ENCODE measurements at places on chromosomes 6 and 20.

- DNase-seq = peak; percentile 35
Observed at GRCh38 chr6:114284281-114284680, 58.5 kb downstream of the HS3ST5 start.

DNA sequence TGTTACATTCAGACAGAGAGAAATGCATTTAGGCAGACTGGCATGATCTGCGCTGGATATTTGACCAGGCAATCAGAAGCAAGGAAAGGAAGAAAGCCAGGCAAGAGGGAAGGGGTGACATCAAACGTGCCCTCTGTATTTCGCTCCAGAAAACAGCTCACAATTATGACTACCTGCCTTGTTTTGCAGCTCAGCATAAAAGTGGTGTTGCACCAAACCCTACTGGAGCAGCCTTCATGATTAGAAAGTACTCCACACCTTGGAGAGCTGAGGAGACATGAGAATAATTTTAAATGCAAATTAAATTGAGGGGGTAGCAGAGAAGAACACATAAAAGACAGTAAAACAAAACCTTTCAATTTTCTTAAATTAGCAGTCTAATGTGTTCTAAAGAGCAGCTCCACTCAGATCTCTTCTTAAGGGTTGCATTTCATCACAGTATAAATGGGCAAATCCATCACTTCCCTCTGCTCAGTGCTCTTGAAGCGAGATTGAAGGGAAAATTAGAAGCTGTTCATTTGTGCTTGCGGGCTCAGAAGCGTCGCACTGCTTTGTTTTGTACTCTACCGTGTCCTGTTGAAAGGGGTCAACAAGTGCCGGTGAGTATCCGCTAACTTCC, at the start of gene PHACTR1:
TSS of gene PHACTR1 (plus strand) at position 470 of the 619 bp plus-strand sequence.
- no peak for DNase-seq

GRCh38 chr6:168162366-168162765, 83.4 kb upstream of the FRMD1 start:
- no peak for DNase-seq

- no peak for DNase-seq
Observed at GRCh38 chr6:17011985-17012384, 89.9 kb upstream of the STMND1 start.

- no peak for DNase-seq
Observed at GRCh38 chr20:10877342-10877741, 203.5 kb upstream of the JAG1 start.

DNA sequence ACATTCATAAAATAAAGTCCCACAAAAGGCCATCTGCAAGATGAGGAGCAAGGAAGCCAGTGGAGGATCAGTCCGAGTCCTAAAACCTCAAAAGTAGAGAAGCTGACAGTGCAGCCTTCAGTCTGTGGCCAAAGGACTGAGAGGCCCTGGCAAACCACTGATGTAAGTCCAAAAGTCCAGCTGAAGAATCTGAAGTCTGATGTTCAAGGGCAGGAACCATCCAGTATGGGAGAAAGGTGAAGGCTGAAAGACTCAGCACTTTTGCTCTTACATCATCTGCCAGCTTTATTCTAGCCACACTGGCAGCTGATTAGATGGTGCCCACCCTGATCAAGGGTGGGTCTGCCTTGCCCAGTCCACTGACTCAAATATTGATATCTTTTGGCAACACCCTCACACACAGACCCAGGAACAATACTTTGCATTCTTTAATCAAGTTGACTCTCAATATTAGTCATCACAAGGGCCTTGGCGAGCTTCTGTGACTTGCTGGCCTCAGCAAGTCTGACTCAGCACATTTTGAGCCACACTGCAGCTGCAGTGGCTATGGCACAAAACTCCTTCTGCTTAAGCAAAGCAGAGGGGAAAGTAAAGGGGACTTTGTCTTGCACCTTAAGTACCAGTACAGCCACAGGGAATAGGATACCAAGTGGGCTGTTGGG, 1370.3 kb upstream of the CITED2 start:
- peak; percentile 71 for DNase-seq

DNA sequence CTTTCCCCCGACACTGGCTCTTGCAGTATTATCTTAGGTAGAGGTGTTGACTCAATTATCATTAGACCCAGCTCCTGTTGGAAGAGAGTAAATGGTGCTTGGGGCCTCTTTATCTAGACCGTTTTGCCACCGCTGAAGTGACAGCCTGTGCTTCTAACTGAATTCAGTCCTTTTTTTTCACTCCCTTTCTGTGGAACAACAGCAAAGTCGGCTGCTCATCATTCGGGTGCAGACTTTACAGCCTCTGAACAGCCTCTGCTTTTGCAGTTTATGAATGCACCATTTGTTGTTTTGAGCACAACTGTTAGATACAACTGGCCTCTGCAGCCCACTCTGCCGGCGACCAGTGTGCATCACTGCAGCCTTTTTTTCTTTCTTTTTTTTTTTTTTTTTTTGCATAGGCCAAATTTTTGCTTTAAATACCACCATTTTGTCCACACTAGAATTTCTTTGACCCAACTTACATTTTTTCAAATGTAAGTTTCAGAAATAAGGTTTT, 35.8 kb downstream of the RREB1 start:
- DNase-seq = peak; percentile 54

DNA sequence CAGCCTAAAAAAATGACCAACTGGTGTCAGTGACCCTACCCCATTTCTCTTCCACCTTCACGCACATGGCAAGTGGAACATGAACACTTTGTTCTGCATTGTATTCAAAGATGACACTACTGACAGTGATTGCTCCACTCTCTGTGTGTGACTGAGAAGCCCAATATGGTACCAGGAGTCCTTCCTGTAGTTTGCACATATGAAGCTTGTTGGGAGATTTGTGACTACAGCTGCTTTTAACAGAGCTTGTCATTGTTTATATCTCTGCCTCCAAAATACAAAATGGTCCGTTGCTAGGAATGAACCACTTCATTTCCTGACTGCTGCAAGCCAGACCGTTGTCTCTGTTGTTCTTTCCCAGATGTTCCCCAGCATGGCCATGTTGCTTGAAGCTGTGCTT, 140.3 kb upstream of the TCF21 start:
- no peak for DNase-seq

DNA sequence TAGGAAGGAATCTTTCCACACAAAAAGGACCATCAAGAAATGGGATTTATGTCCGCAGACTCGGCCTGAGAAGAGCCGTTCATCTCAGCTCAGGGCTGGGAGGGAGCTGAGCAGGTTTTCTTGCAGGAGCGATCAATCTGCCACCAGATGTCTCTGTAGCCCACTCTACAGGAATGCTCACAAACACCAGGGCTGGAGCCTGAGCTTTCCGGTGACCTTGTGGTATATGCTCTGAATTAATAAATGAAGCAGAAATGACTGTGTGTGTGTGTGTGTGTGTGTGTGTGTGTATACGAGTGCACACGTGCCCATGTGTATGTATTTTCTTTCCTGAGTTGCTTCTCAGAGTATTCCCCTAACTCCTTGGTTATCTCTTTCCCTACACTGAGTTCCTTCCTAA, 12.0 kb downstream of the CD83 start:
- DNase-seq = peak; percentile 77

DNA sequence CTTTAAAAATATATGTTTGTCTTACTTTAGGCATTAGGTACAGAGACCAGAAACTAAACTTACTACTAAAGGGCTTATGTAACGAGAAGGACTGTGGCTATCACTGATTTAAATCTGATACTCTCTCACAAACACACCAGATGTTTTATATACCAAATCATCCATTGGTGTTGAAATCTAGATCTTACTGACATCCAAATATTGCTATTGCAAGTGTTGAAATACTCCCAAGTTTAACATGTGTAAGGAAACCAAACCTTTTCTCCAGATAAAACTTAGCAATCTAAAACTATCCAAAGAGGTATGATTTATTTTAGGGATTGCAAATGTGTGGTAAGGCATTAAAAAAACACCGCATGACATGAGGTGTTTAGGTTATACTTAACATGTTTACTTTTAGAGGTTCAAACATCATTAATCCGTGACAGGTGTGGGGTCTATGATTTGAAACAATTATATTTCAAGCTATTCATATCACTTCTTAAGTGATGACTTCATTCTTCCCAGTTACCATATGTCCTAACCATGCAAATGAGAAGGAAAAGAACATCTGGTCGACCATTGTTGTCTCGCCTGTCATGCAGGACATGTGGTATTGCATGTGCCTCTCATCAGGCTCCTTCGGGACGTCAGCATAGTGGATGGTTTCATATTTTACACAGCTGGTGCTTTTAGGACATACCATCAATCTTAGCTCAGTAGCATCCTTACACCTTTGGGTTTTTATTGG, 168.3 kb upstream of the SPACA1 start:
- no peak for DNase-seq

DNA sequence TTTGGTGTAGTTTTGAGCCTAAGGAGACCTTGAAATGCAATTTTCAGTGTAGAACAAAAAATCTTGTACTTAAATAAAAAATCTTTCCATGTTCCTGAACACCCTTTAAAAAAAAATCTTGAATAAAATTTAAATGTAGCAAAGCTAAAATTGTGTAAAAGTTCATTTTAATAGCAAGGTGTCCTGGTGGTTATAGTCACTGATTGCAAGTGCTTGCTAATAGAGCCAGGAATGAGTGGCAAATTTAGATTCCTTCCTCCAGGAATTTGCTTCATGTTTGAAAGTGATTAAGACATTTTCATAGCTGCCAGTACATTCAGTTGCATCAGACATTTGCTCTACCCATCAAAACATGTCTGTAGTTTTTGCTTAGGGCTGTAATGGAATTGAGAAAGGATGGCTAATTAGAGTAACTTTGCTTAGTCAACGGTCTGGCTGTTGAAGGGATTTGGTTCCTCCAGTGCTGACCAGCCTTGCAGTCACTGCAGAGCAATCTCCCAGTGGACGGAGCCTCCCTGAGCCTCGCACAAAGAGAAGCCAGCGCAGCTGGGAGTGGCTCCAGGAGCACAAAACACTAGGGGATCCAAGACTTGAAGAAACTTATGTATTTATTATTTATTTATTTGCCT, 36.5 kb downstream of the AKAP12 start:
- DNase-seq = peak; percentile 94

GRCh38 chr6:73509851-73510250, 11.0 kb downstream of the EEF1A1 start:
- DNase-seq = no peak

All from fibroblast of skin of scalp (primary cell).